Epithelial cell of esophagus (primary cell): ENCODE measurements at places on chromosomes 16 and 17.
A peak's percentile ranks its signal among the peaks of the same experiment; 100 is the strongest.

DNA sequence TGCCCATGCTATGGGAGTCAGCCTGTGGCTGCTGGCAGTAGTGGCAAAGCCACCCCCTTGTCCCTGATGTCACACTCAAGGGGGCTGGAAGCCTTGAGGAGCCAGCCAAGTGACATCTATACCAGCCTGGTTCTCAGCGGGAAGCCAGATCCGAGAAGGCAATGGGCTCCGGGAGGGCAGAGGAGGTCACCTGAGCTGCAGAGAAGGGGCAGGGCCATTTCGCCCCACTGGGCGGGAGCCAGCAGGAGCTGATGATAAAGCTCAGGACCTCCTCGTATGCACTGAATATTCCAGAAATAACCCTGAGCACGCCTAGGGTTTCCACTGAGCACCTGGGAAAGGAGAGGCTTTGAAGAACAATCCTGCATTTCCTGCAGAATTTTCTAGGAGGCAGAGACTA lies 19.0 kb downstream of the MRPS23 start:
- DNase-seq, result no peak

DNA sequence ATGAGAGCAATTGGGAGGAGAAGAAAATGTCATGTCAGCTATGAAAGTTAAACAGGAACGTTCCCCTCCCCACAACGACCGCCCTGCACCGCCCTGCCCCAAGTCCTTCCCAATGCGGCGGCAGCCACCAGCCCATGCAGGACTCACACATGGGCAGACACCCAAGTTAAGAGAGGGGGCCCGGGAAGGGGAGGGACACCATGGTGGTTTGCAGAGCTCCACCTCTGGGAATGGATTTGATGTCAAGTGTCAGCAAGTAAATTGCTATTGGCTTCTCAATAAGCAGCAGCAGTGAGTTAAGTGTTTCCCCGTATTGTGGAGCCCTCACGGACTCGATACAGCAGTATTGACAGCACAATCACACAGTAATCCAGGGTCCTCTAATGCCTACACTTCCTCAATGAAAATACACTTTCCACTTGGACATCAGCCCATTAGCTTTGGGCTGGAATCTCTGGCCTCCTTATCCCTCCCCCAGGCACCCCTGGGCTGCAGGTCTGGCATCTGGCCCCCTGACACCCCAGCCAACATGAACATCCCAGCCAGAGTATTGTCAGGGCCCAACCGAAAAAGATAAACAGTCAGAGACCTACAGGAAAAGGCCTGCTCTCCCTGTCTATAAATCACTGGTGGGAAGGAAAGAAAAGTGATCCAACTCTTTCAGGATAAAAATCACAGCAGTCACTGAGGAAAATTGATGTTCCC lies 22.6 kb downstream of the ZFHX3 start:
- DNase-seq, result no peak

- DNase-seq, result no peak
These were observed 2.9 kb downstream of the MARCHF10 start for GRCh38 chr17:62805234-62805633.

GRCh38 chr16:53507464-53508179 lies 4.6 kb upstream of the AKTIP start:
- DNase-seq, result no peak

DNA sequence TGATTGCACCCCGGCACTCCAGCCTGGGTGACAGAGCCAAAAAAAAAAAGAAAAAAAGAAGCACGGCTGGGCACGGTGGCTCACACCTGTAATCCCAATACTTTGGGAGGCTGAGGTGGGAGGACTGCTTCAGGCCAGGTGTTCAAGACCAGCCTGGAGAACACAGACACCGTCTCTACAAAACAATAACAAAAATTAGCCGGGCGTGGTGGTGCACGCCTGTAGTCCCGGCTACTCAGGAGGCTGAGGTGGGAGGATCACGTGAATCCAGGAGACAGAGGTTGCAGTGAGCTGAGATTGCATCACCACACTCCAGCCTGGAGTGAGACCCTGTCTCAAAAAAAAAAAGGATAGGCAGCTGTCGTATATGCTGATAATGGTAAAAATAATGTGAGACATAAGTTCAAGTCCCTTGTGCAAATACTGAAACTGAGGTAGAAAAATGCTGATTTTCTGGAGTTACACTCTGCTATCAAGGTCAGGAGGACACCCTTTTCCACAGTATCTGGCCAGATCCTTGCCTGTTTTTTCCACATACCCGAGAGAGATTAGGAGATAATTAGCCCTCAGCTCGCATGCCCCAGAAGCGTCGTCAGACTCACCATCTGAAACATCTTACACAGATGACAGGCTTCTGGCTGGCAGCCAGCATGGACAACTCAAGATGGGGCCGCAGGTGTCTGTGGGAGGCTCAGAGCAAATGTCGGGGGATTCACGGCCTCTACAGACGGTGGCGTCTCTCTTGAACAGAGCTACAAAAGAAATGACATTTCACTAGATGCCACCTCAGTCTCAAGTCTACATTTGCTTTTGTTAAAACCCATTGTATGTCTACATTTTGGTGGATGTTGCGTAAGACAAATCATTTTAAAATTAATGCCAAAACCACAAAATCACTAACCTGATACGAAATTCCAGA lies 36.8 kb downstream of the WDR45B start:
- peak; percentile 55 for DNase-seq

DNA sequence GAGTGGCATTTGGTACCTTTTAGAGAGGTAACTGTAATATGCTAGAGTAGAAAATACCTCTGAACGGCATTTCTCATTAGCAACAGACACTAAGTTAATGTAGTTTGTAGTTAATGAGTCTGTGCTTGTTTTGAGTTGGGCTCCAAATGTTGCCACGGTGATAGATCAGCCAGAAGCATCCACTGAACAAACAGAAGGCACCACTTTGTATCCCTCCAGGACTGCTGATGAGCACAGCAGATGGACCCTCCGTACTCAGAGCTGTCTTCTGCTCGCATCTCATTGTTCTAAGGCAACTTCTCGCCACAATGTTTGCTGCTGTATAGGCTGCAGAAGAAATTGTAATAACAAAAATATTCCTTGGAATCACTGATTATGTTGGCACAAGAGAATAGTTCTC lies 56.1 kb downstream of the TNRC6C start:
- no peak for DNase-seq

GRCh38 chr17:49193513-49194296 lies 16.7 kb downstream of the GNGT2 start:
- peak; percentile 65 for DNase-seq

DNA sequence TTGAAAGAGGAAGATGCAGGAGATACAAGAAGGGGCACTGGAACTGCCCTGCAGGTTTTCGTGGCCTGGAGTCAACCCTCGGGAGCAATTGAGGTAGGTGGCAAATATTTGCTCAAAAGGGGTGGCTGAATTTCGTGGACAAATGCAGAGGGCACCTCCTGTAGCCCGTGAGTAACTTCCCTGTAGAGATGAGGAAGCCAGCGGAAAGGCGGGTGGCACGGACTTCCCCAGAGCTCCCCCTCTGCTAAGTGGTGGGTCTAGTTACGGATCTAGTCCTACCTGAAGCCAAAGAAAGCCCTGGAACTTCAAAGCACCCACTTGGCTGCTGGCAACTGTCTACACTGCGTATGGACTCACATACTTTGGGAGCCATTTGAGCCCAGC lies 1.0 kb upstream of the ATP2C2 start:
- no peak for DNase-seq

DNA sequence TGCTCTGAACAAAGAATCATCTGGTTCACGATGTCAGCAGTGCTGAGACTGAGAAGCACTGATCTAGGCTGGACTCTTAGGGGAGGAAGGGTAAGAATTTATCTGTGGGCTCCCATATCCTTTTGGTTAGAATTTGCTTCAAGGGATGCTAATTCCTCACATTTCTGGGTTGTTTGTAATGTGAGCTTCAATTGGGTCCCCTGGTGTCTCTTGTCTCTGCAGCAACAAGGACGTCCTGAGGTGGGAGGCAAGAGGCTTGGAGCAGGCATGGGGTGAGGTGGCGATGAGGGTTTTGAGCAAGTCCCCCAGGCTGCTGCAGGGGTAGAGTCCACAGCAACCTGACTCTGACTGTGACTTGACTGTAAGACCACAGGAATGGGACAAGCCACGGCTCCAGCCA lies 213.8 kb upstream of the NLRP1 start:
- DNase-seq, result no peak

GRCh38 chr16:72474501-72475123 lies 302.7 kb upstream of the PMFBP1 start:
- peak; percentile 46 for DNase-seq

- DNase-seq, result no peak
These were observed 51.9 kb upstream of the HLF start for GRCh38 chr17:55212880-55213279.

- peak; percentile 48 for DNase-seq
These were observed 46.5 kb upstream of the CPNE2 start for GRCh38 chr16:57045694-57046381.

DNA sequence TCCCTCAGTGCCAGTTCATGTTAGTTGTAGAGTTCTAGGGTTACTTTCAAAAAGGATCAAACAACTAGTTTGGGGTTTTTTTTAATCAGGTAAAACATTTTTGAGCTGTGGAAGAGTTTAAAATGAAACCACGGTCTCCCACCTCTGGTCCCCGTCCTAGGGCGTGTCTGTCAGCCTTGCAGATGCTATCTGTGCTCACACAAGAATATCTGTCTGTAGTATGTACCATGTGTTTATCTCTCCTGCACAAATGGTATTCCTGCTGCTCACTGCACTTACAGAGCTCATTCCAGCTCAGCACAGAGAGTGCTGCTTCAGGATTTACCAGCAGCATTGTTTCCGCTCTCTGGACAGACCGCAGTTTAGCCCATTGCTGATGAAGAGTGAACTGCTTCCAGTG lies 38.9 kb downstream of the UBN1 start:
- no peak for DNase-seq

- no peak for DNase-seq
These were observed 56.5 kb upstream of the XYLT1 start for GRCh38 chr16:17526956-17527937.

- DNase-seq, result no peak
These were observed 243.9 kb upstream of the MYOCD start for GRCh38 chr17:12421646-12422306.

DNA sequence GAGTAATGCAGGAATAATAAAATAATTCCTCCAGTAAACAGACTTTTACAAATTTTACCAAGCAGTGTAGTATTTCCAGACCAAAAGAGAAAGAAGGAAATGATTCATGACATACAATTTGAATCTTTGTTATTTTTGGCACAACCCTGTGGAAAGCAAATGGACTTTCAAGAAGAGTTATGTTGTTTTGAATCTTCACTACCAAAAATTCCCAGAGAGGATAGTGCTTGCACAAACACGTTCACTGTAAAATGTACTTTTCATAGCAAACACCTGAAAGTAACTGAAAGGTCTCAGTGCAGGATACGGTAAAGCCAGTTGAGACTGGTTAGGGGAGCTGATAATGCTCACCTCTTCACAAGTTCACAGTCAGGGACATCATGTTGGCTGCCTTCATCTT lies 107.1 kb downstream of the USP22 start:
- DNase-seq, result peak; percentile 87

GRCh38 chr17:65405563-65405962 lies 155.9 kb downstream of the AXIN2 start:
- DNase-seq, result no peak

DNA sequence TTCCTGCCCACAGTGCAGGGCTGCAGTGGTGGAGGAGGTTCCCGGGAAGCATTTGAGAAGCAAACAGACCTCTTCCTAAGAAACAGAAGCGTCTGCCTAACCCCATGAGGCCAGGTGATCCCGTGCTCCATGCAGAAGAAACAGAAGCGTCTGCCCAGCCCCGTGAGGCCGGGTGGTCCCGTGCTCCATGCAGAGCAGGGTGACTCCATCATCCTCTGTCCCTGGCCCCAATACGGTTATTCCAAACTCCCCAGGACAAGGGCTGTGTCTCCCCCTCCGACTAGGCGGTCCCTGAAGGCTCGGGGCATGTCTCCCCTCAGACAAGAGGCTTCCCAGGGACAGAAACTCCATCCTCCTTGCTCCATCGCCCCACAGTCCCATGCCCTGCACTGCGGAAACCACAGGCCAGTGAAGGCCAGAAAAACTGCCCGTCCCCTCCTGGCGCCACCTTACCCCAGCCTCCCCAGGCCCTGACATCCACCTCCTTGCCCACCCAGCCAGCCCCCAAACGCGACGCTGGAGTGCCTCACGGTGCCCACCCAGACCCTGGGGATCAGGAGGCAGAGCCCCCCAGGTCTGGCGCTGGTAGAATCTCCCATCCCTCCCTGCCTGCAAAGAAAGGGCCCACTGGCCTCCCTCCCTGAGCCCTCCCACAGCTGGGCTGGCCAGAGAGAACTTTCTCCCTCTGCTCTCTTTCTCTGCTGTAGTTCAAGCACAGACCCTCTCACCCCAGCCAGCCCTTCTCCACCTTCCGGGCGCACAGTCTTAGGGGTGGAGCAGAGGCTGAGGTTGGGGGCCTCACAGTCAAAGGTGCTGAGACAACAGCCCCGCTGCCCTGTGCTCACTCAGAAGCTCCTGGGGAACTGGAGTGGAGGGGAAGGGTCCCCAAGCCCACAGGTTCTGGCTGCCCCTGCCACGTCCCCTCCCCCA lies 30.6 kb upstream of the KRT17 start:
- peak; percentile 50 for DNase-seq

DNA sequence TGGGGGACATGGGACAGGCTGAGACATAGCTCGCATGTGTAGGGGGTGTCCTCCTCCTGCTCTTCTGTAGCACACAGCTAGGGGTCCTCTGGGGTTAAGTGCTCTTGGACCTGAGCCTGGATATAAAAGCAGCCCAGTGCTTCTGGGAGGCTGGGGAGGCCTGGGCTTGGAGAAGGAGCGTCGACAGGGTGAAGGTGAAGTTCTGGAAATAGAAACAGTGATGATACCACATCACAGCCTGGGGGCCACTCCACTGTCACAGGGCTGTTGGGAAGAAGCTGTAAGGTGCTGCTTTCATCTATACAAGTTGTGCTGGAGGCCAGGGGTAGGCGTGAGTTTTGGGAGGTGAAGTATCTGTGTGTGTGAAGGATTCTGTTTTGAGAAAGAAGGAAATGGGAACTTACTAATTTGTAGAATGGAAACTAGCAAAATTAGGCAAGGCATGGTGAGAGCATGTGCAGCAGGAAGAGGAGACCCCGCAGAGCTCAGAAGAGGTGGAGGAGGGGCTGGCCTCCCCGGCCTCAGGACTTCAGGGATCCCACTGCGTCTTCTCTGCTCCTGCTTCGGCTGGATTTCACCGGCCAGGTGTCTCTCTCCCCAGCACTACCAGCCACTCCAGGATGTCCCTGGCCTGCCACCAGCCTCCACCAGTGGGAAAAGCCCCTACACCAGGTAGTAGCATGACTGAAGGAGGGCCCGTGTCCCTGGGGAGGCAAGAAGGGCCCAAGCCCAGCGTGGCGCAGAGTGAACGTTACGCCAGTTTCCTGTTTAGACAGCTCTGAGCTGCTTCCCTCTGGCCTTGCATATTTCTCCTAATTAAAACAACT lies 19.4 kb downstream of the PLCG2 start:
- DNase-seq, result no peak
